ENCODE measurements at places on chromosomes 4 and X.

DNA sequence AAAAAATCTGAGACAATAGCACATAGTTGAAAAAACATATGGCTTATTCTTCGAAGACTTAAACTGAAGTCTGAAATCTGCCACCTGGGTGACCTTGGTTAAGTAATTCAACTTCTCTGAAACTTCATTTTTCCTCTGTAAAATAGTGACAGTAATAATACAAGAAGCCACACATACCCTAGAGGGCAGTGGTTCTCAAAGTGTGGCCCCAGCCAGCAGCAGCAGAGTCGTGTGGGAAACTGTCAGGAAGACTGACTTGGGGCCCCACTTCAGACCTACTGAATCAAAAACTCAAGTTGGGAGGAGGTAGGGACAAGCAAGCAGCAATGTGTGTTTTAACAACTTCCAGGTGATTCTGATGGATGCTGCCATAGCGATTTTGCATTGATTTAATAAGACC lies 249.9 kb downstream of the HNRNPD start:
- no peak for DNase-seq

DNA sequence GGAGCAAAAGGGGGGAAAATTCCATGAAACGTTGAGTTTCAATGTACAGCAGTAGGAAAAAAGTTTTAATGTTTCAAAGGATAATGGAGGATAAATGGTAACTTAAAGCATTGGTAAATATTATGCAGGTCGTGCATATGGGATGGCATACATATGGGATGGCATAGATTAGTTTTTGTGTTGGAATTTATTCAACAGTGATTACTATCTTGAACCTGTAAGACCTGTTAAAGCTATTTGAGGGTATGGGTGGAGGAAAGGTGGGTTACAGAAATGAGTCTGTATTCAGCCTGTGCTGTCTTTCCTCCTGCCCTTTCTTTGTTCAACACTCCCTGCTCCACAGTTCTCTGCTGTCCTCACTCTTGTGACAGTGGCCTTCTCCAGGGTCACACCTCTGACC lies 54.6 kb downstream of the ARHGAP10 start:
- no peak for DNase-seq

- no peak for DNase-seq
These were observed 4.7 kb downstream of the SLIT2 start for GRCh38 chr4:20256381-20256881.

DNA sequence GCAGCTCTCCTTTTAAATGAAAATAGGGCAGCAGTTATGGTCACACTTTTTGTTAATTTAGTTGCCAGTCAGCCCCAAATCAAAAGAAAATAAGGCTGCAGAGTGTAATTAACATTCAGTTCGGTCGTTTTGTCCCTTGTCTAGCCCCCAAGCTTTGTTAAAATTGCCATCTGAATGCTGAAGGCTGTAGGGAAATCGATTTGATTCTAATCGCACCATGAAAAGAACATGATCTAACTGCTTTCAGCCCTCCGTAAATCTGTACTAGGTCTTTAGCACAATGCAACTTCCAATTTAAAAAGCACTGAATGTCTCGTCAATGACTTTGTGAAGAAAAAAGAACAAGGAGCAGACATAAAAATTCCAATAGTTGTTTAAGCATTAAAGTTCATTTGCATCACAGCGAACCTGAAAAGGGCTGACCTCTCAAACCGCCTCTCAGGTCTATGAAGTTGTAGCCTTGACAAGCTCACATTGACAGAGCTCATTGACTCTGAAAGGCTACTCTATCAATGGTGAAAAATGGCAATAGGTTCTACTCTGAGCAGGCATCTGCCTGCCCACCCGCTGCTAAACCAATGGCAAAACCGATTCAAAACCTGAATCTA lies 48.9 kb downstream of the CHIC2 start:
- no peak for DNase-seq

DNA sequence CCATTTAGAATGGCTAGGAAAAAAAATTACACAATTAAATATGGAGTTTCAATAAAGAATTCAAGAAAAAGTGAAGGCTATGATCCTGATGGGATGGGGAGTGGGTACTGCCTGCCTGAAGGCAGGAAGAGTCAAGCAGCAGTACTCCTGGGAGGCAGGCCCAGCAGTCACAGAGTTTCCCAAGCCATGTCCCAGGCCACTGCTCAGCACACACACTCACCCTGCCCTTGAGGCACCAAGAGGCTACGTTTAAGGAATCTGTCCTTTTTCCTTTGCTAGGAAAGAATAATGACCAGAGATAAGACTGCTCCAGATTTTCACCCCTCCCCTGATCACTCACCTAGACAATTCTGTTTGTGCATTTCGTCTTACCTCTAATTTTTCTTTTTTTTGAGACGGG lies 30.2 kb downstream of the MAP7D3 start:
- DNase-seq: no peak

- no peak for DNase-seq
These were observed 3.0 kb upstream of the NXT2 start for GRCh38 chrX:109533631-109534030.

DNA sequence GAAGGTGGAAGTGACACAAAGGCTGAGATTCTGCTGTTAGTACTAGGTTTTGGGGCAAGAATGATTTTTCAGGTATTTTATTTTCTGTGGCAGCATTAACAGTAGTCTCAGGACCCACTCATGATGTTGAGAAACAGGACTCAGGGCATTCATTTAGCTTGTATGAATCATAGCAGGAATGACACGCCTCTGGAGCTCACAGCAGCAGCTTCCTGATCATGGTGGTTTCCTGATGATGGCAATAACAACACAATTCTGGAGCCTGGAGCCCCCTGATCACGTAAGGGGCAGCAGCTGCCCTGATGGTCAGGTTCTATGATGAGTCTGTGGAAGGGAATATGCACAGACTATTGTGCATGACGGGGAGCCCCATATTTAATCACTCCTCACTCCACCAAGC lies 47.0 kb downstream of the TASL start:
- DNase-seq: no peak

DNA sequence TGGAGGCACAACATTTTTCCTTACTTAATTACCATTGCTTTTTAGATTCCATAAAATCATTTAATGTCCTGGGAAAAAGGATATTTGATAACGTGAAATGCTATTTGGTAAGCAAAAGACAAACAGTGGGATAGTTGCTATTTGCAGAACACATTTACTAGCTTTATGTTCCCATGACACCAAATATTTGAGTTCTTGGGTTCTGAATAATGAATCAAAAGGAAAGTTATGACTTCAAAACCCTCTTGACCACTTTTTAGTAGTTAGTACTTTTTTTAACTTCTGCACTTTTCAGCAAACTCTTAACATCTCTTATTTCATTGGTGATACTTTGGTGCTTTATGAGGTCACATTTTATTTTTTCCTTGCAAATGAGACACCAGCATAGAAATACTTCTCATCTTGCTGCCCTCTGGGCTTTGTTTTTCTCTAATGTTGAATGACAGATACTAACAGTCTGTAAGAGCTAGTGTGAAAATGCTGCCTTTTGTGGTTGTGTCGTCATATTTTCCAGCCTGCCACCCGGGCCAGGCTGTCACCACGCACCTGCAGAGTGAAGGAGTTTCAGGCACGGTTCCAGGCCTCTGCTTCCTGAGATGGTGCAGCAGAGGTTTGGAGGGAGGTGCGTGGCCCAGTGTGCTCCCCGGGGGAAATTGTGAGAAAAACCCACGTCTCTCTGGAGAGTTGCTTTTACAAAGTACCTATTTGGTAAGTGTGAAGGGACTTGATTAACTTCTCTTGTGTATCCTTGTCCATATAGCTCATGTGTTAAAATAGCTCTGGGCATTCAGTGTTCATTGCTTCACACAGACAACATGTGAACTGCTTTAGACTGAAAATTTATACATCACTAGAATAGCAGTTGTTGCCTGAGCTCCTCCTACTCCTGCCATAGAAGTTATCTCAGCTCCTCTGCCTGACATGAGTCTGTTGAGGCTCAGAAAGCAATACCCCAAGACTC lies 34.7 kb downstream of the MSL3 start:
- no peak for DNase-seq

DNA sequence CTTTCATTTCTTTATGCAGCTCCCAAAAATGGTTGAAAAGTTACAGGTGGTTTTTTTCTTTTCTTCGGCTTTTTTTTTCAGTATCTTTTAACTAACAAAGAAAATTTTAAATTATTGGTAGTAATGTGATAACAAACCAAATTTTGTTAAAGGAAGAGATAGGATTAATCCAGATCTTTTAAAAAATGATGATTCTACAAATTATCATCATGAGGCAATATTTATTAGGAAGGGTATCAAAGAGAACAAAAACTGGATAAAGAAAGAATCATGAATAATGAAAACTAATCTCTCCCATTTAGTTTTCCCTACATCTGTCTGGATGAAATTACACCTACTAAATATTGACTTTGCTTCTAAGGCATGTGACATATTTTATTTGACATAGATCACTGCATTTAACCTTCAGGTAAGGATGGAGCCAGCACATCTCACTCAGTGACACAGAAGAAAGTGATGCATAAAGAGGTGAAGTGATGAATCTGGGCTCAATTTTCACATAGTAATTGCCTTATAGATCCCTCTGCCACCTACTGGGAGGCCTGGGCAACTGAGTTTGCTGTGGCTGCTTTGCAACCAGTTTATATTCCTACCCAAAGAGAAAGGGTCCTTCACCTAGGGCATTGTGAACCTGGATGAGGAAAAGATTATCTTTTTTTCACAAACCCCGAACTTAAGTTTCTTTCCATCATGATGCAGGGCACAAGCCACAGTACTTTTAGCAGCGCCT lies 155.6 kb downstream of the HNRNPD start:
- DNase-seq: no peak

- DNase-seq: no peak
These were observed 6.7 kb downstream of the UNC5C start for GRCh38 chr4:95541889-95542607.

GRCh38 chrX:40628506-40628905 lies 5.3 kb downstream of the MPC1L start:
- DNase-seq: no peak

GRCh38 chrX:21738210-21738949 lies 19.5 kb downstream of the SMPX start:
- DNase-seq: no peak

- no peak for DNase-seq
These were observed 416.0 kb downstream of the PRDM5 start for GRCh38 chr4:120506536-120506935.

GRCh38 chrX:130285710-130286109 lies 17.0 kb upstream of the ZNF280C start:
- DNase-seq: no peak

- DNase-seq: no peak
These were observed 54.0 kb downstream of the SLC9A7 start for GRCh38 chrX:46704767-46705386.

GRCh38 chrX:31353095-31353494 lies 281.3 kb upstream of the FTHL17 start:
- no peak for DNase-seq

- no peak for DNase-seq
These were observed 90.7 kb upstream of the DCLK2 start for GRCh38 chr4:149987330-149988086.

GRCh38 chr4:8874896-8875680 lies 3.4 kb upstream of the HMX1 start:
- DNase-seq: no peak

DNA sequence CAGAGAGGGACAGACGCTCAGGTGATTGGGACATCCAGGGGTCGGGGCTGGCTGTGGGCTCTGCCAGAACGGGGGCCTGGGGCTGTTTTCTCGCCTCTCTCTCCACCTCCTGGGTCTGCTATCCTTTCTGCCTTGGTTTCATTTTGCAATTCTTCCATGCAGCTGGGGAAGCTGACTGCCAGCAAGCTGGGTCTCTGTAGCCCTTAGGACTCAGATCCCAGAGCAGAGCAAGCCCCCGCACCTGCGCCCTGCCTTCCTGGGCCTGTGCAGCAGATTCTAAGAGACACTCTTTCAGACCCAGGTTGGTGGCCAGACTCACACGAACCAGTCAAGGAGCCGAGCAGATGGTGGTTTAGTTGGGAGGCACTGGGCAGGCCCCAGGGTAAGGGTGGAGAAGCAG lies 59.1 kb upstream of the GRPEL1 start:
- no peak for DNase-seq

DNA sequence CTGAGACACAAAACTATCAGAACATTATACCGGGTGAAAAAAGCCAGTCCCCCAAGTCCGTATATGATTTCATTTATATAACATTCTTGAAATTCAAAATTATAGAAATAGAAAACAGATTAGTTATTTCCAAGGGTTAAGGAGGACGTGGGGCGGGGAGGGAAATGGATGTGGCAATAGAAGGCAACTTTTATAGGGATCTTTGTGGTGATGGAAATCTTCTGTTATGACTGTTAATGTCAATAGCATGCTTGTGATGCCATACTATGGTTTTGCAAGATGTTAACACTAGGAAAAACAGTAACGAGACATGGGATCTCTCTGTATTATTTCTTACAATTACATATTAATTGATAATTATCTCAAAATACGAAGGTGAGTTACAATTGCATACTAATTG lies 96.4 kb downstream of the LNX1 start:
- no peak for DNase-seq

DNA sequence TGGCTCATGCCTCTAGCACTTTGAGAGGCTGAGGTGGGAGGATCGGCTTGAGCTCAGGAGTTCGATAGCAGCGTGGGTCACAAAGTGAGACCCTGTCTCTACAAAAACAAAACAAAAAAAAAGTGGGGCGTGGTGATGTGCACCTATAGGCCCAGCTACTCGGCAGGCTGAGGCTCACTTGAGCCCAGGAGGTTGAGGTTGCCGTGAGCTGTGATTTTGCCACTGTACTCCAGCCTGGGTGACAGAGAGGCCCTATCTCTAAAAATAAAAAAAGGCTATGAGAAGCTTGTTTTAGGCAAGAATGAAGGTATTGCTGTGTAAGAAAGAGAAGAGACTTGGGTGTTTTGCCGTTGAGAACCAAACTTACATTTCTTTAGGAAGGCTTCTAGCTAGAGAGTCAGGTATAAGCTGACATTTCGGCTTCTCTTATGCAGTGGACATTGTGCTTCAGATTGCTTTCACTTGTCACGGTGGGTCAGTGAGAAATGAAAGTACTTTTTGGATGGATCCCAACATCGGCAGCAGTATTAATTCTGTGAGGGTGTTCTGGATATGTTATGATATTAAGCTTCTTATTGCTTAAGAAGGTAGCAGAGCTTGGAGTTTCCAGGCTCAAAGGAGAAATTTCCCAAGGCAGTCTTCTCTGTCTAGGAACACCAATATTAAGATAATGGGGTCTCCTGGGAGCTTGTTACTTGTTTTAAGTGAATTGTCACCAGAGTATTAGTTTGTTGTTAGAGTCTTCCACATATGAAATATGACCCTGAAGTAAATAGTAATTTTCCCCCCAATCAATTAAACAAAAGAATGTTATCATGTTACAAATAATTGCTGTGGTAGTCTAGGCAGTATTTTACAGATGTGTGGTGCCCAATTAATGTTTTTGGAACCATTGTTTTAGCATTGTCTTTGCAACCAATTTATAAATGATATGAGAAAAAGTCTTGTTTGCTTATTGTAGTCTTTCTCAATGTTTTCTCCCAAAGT lies 17.6 kb downstream of the TMEM131L start:
- no peak for DNase-seq

- DNase-seq: no peak
These were observed 16.2 kb downstream of the GATB start for GRCh38 chr4:151744614-151745013.

DNA sequence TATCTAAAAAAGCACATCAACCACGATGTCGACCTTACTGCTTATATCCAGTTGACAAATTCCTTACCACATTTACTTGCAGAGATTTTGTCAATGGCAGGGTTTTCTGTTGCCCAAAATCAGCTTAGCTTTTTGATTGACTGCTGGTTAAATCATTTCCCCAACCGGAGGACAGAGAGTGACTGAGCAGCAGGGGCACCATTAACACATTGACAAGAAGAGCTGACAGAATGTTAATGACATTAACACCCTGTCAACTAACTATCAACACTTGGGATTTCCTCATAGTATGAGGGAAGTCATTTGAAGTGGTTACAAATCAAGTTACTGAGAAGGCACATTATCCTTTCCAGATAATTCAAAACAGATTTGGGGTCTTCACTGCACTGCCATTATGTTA lies 368.4 kb downstream of the RPA4 start:
- no peak for DNase-seq

Data from T-helper 17 cell (primary cell).